Stimulated activated CD8-positive, alpha-beta memory T cell treated with anti-CD3 and anti-CD28 coated beads, Interleukin-7, amount 100 ng/mL, for 1 hour (primary cell): ENCODE measurements at places on chromosomes 5 and 9.

GRCh38 chr5:128038643-128039042, 44.9 kb upstream of the SLC12A2 start:
- no peak for DNase-seq

- no peak for DNase-seq
Measured at GRCh38 chr5:33894566-33894965, 2.8 kb upstream of the ADAMTS12 start.

DNA sequence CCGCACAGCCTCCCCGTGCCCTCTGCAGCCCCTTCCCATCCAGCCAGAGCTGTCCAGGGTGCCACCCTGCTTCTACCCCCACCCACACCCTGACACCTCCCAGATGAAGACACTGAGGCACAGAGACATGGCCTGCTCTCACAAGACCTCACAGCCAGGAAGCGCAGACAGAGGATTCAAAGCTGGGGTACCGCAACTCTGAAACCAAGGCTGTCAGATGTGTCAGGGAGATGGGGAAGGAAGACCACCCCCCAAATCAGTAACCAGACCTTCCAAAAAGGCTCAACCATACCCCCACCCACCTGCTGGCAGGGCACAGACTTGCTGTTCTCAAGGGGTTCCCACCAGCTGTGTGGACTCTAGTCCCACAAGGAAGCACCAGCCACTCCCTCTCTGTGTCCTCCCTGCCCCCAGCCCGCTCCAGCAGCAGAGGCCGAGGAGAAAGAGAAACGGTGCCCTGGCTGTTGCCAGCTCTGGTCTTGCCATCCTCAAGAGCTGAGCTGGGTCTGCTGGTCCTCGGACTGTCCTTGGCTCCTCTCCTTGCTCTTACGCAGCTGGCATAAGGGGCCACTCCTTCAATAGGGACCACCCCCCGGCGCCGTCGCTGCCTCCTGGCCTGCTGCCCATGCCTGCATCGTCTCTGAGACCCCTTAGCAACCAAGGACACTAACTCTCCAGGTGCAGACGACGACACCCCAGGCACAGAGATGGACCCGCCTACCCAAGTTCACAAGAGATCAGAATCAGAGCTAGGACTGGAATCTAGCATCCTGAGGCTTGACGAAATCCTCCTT, 699 bp downstream of the AKNA start:
- no peak for DNase-seq

DNA sequence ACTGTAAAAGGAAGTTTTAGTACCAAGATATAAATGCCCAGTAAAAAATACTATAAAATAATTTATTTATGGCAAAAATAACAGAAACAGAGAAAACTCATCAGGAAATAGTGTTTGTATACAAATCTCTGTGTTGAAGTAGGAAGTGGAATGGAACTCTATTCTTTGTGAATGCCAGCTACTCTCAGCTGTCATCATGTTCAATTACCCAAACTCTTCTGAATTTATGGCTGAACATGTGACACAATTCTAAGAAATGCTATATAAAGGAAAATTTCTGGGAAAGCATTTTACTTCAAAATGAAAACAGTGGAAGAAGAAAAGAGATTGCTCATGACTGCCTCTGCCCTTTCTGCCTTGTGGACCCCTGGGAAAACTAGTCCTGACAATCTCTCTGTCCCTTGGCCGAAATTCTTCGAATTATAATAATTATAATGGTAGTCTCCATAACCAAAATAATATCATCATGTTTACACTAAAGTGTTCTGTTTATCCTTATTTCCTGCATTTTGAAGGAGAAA, 522.3 kb upstream of the ST8SIA4 start:
- DNase-seq: no peak

DNA sequence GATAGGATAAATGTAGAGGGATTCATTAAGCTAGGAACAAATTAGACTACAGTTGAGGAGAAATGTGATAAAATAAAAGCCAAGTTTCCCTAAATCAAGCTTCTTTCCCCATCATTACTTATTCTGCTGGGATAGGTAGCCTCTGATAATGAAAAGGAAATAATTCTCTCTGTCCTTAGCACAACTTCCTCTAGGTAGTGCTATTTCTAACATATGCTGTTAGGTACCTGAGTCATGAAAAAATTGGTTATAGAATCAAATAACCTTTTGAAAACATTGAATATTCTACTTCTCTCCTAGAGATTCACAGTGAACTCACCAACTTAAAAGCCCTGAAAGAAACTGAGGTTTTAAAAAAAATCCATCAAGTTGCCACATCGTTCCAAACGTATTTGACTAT, 1793.1 kb downstream of the EFNA5 start:
- no peak for DNase-seq

GRCh38 chr9:120839146-120839545, 3.6 kb downstream of the PSMD5 start:
- no peak for DNase-seq

DNA sequence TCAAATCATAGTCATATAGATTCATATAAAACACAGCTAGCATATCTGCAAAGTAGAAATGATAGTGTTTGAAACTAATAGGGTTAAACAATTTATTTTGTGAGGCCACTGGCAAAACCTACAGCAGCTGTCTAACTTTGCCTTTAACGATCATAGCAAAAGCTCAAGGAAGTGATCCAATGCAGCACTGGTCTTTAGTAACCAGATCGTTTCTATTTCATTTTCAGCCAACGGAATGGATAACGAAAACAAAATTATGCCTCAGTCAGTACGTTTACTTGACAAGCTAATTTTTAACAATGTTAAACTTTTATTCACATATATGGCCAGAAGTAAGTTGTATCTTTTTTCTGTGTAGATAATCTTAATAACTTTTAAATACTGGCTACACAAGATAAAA, 17.7 kb downstream of the MLLT3 start:
- no peak for DNase-seq

GRCh38 chr9:37919956-37920335, 16.0 kb upstream of the SLC25A51 start:
- no peak for DNase-seq

GRCh38 chr9:37150415-37150814, 30.0 kb downstream of the ZCCHC7 start:
- DNase-seq: no peak

- no peak for DNase-seq
Measured at GRCh38 chr5:91302958-91303357, 80.2 kb downstream of the ARRDC3 start.

DNA sequence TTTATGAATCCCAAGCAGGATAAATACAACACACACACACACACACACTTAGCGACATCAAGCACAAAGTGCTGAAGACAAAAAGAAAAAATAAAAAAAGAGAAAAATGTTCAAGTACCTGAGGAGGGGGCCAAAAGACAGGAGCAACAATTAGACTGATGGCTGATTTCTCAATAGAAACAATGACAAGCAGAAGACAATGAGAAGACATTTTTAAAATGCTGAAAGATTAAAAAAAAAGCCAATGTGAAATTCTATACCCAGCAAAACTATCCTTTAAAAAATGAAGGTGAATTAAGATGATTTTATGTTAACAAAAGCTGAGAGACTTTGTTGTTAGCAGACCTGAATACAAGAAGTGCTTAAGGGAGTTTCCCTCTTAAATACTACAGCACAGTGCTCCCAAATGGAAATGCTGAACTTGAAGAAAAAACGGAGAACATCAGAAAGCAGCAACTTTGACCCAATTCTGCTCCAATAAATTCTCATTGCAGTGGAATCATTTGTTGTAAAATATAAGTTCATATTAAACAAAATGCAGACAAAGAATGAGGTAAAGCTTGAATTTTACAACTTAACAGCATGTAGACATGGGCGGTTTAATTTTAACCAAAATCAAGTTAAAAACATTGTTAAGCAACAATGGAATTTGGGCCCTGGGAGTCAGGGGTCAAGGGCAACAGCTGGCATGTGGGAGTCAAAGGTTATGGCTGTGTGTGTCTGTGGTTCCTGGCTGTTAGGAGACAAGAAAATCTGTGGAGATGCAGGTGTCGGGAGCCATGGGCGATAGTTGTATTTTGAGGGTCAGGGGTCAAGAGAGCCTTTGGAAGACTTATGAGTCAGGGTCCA, 776 bp upstream of the RANBP17 start:
- no peak for DNase-seq

DNA sequence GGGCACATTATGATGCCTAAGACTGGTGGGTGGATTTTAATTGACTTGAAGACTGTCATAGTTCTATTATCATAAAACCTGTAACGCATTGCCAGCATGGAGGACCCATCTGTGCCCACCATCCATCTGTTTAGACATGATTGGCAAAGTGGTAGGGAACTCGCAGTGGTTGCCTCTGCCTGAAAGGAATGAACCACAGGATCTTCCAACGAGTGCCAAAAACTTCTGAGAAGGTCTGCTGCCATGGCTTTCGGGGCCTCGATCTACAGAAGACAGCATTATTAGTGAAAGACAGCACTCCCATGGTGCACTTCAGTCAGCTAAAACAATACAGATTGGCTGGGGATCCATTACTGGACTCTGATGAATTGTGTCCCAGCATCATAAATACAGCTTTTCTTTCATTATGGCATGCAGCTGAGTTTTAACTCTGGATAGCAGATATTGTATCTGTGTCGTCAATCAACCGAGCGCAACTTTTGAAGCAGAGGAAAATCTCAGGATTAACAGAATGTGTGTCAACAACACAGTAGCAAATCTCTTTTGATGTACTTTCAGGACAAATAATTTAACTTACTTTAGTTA, 74.3 kb downstream of the ZDHHC21 start:
- DNase-seq: no peak

DNA sequence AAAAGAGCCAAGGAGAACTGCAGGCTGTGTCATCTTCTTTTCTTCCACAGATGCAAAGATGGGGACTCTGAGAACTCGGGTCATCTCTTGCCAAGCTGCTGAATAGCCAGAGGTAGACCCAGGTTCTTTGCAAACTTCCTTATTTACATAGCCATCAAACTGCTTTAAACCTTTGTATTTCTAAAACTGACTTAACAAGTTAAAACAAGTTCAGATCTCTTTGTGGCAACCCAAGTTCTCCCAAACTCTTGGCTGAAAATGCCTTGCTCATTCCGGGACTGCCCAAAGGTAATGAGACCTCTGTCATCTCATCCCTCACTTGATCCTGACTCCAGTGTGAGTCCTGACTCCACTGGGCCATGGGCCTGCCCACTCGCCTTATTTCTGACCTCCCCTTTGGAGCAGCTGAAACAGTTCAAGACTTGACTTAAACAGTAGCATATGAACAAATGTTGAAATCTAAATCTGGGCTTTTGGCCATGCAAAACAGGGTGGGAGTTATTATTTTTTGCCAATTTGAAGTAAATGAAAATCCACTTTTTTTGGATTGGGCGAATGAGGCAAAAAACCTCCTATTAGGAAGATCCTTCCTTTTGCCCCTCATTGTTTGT, 50.6 kb downstream of the FBXL7 start:
- DNase-seq: no peak

DNA sequence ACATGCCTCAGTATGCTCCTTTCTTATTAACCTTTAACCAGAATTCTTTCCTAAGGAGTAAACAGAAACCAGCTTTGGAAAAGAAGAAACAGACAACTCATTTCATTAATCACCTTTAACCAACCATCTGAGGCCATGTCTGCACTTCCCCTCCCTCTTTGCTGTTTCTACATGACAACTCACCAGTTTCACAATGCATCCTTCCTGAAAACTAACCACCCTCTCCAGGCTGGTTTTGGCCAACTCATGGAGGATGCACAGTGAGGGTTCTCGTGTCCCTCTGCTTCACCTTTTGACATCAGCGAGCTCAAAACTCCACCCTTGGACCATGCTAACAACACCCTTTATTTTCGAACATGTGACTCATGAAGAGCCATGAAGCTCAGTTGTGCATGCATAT, 244.1 kb downstream of the ELAVL2 start:
- no peak for DNase-seq

DNA sequence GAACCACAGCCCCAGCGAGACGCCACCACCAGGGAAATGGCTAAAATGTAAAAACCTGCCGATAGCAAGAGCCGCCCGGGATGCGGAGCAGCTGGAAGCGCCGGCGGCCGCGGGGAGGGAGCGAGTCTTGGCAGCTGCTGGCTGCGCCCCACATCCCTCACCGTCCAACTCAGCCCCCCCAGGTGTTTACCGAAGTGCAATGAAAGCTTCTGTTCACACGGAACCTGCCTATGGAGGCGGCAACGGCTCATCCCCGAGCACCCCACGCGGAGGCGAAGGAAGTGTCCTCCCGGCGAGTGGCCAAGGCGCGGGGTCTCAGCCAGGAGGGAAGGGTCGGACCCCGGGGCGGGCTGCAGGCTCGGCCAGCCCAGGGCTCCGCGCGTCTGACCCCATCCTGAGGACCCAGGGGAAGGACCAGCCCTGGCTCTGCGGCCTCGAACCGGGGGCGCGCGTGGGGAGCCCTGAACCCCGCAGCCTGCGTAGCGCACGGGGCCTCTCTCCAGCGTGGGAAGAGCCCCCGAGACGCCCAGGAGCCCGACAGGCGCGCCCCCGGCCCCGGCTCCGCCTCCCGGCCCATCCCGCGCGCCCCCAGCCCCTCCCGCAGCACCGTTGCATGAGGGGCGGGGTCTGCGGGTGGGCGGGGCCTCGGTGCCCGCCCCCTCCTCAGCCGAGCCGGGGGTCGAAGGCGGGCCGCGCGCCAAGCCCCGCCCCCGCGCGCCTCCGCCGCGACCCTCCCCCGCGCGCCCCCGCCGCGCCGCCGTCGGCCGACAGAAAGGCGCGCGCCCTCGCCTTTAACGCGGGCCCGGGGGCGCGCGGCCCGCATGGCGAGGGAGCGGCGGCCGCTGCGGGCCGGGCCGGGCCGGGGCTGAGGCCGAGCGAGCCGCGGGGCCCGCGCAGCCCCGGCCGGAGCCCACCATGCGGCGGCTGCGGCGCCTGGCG, at the start of gene DIPK1B:
DIPK1B (plus strand) TSS at position 822 of the 939 bp plus-strand sequence; CDS start at position 916, 94 bp downstream.
- DNase-seq: no peak

GRCh38 chr5:159864885-159865691, 51.2 kb upstream of the ADRA1B start:
- no peak for DNase-seq

- no peak for DNase-seq
Measured at GRCh38 chr5:106113922-106114321, 1556.8 kb downstream of the EFNA5 start.

- no peak for DNase-seq
Measured at GRCh38 chr9:15352306-15352705, 45.3 kb upstream of the TTC39B start.

DNA sequence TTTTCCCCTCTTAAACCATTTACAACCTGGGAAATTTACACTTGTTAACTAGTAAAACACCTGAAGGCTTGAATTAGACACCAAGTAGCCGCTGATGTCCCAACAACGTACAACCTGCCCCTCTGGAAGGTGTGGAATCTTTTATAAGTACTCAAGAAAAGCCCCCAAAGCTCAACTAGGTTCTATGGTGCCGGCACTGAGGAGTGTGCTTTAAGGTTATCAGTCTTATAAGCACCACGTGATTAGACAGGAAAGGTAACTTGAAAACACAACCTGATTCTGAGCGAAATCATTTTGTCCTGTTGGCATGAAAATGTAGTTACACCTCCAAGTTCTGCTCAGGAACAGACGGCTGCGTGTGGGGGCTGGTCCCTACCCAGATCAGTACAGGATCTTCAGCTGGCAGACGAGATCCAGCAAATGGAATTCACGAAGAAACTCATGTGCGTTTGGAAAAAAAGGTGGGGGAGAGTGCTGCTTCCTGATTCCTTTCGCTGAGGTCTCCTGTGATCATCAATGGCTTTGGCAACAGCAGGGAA, 195.5 kb downstream of the MEF2C start:
- DNase-seq: no peak
